ENCODE measurements at places on chromosomes 4 and X.

DNA sequence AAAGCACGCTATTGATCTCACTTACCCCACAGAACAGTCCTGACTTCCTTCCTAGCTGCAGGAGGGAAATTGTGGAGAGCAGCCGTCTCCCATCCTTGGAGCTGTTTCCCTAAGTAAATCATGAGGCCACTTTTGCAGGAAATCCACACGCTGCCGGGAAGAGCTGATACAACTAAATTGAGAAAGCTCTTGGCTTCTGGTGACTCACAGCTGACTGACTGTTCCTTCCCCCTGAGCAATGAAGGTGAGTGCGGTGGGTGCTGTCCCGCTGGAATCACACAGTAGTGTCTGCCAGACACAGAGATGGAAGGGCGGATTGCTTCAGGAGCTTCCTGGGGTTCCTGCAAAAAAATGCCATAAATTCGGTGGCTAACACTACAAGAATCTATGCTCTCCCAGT lies 268.9 kb downstream of the ASMT start:
- no peak for DNase-seq

GRCh38 chrX:131792356-131792749 lies 230.7 kb upstream of the STK26 start:
- no peak for DNase-seq

DNA sequence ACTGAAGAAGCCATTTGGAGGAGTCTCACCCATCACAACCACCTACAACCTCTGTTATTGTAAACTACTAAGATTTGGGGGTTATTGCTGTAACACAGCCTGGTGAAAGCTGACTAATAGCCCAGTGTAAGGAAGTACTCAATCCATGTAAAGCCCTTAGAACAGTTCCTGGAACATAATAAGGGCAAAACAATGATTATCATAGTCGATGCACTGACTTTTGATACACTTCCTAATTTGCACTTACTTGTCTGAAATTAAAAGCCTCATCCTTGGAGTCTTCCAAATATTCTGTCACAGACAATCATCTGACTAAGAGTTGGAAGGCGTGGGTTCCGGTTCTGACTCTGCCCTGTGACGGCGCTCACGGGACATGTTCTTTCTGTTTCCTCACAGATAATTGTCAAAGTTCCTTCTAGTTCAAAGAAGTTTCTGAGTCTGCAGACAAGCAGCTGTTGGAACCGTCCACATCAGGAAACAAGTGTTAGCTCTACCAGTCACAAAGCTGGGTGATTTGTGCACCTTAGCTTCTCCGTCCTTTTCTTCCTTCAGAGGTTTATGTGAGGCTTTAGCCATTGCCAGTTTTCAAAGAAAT lies 33.4 kb upstream of the RASGEF1B start:
- DNase-seq: peak; percentile 52

GRCh38 chrX:48894891-48895290 lies 2.7 kb downstream of the TIMM17B start:
- DNase-seq: no peak

DNA sequence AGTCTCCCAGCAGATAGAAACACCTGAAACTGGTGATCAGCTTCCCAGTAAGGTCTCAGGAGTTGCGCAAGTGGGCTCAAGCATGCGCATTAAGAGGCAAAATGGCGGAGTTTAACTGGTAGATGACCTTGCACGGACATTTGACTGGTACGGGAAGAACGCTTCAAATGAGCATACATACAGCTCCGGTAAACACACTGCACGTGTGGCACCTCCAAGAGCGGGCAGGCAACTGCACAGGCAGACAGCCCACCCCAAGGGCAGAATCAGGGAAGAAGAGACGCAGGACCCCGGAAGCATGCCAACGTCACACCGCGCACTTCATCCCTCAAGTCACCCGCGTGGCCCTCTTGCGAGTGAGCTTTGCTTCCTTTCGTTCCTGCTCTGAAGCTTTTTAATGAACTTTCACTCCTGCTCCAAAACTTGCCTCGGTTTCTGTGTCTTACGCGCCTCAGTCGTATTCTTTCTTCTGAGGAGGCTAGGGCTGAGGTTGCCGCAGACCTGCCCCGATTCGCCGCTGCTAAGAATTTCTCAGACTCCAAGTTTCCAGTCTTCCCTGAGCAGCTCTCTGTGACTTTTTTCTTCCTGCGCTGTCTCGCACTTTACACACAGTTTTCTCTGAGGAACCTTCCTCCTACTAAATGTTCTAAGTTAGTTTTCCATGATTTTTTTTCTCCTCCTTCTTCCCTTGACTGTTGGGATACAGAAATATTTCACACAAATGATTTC lies 180.7 kb upstream of the ZFP42 start:
- no peak for DNase-seq

GRCh38 chr4:171629737-171630136 lies 183.5 kb upstream of the GALNTL6 start:
- DNase-seq: no peak

DNA sequence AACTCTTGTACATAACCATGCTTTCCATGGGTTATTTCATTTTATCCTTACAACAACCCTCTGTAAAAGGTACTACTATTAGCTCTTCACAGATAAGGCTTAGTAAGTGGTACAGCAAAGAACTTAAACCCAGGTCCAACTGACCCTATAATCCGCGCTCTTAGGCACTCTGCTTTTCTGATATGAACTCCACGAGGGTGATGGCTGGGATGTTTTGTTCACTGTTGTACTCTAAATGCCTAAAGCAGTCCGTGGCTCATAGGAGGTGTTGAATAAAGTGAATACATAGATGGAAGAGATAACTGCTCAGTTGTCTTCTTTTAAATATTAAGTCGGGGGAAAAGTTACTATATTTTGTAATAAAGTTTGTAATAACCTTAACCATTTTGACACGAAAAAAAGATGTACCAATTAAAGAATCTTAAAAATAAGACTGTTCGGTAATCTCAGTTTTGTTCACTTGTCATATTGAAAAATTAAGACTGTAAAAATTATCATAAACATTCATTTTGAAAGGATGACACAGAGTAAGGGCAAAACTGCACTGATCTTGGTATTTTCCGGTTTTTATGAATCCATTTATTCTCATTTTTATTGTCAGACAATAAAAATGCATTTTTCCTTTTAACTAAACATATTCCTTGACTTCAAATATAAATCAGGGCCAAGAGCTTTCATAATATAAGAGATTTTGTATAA lies 166.5 kb downstream of the FBXW7 start:
- no peak for DNase-seq

- DNase-seq: no peak
These were observed 28.3 kb upstream of the PLCXD1 start for GRCh38 chrX:252957-253291.

- no peak for DNase-seq
These were observed 317.7 kb downstream of the NR3C2 start for GRCh38 chr4:148124512-148124911.

DNA sequence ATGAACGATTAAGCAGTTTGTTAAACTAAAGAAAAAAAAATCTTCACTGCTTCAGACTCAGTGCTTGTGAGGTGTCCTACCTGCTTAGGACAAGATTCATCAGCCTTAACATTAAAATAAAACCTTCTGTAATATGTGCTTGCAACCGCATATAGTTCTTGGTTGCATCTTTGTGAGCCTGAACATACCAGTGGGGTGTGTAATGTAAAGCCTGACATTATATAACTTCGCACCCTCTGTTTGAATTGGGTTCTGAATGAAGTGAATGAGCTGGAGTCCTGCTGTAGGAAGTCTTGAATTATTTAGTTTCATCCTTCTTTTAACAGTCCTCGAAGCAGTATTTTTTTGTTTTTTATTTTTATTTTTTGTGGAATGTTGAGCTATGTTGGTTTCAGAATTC lies 3.1 kb downstream of the KDM6A start:
- DNase-seq: no peak

DNA sequence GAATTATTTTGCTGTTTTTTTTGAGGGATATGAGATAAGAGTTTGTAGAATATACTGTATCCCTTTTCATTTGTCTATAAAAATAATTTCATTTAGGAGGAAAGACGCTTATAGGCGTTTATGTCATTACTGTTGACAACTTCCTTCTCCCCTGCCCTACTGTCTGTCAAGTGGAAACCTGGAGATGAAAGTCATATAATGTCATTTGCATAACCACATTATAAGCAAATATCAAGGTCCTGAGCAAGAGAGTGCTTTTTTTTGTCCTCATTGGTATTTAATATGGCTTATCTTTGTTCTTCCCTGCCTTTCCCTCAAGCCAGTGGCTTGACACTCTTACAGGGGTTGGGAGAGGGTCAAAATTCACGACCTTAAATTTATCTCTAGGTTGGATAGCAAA lies 55.8 kb downstream of the LRP2BP start:
- peak; percentile 2 for DNase-seq

DNA sequence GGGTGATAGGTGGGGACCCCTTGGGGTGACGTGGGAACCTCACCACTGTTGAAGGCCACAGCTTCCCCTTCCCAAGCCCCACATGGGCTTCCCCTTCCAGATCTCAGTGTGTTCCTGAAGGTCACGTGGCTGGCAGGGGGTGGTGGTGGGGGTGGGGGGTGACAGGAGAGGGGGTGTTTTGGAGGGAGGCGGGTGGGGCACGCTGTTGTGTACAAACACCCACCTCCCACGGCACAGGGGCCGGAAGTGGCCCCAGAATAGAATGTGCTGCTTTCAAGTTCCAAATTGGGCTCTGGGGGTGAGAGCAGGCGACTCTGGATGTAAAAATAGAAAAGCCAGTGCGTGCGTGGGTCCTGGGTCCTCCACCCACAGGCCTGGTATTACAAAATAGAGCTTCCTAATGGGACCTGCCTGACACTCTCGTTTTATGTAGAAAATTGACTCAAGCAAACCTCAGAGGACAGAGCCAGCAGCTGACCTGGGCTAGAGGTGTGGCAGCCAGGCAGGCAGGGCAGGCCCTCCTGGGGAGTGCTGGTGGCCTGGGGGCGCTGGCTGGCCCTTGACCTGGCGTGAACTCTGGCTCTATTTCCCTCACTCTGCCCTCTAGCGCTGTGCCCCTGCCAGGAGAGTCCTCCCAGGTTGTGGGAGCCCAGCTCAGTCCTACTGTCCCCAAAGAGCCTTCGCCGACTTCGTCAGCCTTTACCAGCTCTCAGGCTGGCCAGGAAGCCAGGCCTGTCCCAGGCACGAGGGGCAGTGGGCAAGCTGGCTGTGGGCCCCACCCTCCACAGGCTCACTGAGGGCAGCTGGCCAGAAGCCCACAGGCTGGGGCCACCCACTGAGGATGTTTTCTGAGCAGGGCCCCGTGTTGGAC lies 5.4 kb upstream of the SH3BP2 start:
- DNase-seq: peak; percentile 42

Data from CD4-positive, alpha-beta memory T cell (primary cell).